ENCODE measurements at places on chromosomes 7 and 10. TPM values are rescaled to one million over a fixed set of nuclear protein-coding genes. Genes with fewer than 3 reads are reported as not detected.

- no peaks in the 10 kb centered on the region for H3K27me3 ChIP-seq
- H3K4me3 ChIP-seq: no peak overlapping the region
- DNase-seq: no peak
- H3K27ac ChIP-seq: no peak overlapping the region
- no peaks in the 10 kb centered on the region for H3K4me1 ChIP-seq
Observed at GRCh38 chr7:20268824-20269223, 51.6 kb upstream of the MACC1 start.

- no peak overlapping the region for H3K27ac ChIP-seq
- no peaks in the 10 kb centered on the region for H3K27me3 ChIP-seq
- H3K4me1 ChIP-seq: peaks cover 3% of the 10 kb centered on the region
Observed at GRCh38 chr10:43257347-43258210, 9.3 kb downstream of the RASGEF1A start.

DNA sequence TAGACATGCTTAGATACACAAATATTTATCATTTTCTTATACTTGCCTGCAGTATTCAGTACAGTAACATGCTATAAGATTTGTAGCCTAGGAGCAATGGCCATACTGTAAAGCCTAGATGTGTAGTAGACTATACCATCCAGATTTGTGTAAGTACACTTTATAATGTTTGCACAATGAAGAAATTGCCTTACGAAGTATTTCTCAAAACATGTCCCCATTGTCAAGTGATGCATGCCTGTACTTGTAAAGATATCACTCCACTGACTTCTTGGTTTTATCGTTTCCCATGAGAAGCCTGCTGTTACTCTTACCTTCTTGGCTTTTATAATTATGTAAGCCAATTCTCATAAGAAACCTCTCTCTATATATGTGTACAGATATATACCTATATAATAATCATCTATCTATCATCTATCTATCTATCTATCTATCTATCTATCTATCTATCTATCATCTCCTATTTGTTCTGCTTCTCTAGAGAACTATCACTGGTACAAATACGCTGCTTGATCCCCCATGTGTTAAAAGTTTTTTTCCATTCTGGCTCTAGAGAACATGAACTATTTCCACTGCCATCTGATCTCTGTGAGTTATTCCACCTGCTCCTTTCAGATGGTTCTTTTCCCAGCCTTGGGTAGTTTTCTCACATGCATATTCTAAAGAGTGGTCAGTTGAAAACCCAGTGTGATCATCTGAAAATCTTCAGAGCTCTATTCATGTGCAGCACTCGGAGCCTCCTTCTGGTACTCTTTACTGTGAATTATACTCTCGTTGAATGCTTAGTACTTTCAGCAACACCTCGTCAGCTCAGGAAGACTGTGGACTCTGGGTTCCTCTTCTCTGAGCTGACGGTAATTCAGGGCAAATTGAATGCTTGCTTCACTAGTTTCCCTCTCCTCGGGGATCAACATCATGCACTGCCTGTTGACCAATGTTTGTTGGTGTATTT is 14.5 kb upstream of the VCL start:
- DNase-seq: no peak
- no peaks in the 10 kb centered on the region for H3K4me1 ChIP-seq
- H3K4me3 ChIP-seq: no peak overlapping the region
- H3K27ac ChIP-seq: no peak overlapping the region
- no peaks in the 10 kb centered on the region for H3K36me3 ChIP-seq

DNA sequence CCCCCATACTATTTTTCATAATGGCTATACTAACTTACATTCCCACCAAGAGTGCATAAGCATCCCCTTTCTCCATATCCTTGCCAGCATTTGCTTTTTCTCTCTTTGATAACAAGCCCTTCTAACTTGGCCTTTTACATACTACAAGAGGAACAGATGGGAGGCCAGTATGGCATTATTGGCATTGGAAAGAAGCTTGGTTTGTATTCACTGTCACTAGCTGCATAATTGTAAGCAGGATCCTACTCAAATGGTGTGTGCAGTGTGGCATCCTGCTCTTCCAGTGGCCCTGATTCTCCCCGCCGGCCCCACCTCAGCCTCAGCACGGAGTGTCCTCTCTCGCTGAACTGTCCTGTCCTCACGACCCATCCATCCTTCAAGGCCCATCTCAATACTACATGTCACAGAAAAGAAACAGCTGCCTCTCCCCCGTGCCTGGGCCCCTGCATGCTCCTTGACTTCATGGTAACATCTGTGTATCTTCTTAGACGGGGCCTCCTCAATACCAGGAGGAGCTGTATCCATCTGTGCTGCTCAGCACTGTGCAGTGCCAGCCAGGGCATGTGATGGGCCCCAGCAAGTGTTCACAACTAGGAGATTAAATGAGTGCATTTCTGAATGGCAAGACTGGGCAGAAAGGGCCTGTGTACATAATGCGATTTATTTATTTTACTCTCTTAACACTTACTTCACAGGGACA is 205.2 kb downstream of the COBL start:
- no peak overlapping the region for H3K27ac ChIP-seq
- no peak overlapping the region for H3K4me3 ChIP-seq
- peaks cover 12% of the 10 kb centered on the region for H3K36me3 ChIP-seq
- no peaks in the 10 kb centered on the region for H3K27me3 ChIP-seq
- DNase-seq: no peak

- no peaks in the 10 kb centered on the region for H3K36me3 ChIP-seq
- no peak for DNase-seq
- H3K4me1 ChIP-seq: no peaks in the 10 kb centered on the region
- H3K4me3 ChIP-seq: no peak overlapping the region
- no peak overlapping the region for H3K27ac ChIP-seq
- H3K27me3 ChIP-seq: no peaks in the 10 kb centered on the region
Observed at GRCh38 chr7:78052112-78052511, 253.5 kb downstream of the PHTF2 start.

DNA sequence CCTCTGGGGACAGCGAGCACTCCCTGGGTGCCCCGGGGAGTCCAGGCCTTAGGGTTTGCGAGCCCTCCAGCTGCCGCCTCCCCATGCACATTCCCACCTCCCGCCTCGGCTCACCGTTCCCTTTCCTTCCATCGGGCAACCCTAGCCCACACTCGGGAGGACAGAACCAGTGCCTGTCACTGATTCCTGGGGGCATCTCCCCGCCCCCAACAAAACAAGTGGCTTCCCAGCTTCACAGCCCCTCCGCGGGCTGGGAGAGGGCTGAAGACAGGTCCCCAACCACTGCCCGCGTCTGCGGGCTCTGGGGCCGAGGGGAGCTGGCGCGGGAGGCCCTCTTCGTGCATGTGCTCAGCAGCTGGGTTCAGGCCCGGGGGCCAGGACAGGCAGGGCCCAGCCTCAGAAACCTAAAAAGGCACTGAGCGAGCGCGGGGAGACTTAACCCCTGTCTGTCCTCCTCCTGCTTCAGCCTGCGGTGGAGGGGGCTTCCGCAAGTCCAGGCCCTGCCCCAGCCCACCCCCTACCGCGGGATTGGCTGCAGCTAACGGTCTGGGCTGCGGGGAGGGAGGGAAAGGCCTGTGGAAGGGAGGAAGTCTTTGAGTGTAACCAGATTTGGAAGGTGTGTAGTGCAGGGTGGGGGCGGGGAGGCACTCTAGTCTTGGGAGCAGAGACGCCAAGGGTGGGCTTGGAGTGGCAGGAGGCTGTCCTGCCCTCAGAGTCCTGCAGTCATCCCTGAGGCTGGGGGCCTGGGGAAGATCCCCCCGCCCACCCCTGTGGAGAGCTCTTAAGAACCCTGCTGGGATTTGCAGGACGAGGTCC is 1.2 kb downstream of the FLNC start:
- H3K27me3 ChIP-seq: peaks cover 28% of the 10 kb centered on the region
- H3K4me1 ChIP-seq: peaks cover 59% of the 10 kb centered on the region
- H3K36me3 ChIP-seq: peaks cover 11% of the 10 kb centered on the region
- H3K4me3 ChIP-seq: peak overlapping the region; percentile 86
- DNase-seq: peak; percentile 58
- peak overlapping the region; percentile 70 for H3K27ac ChIP-seq

GRCh38 chr10:33126742-33127141 is 168.7 kb upstream of the ITGB1 start:
- no peak overlapping the region for H3K4me3 ChIP-seq
- no peaks in the 10 kb centered on the region for H3K27me3 ChIP-seq
- H3K36me3 ChIP-seq: no peaks in the 10 kb centered on the region
- no peaks in the 10 kb centered on the region for H3K4me1 ChIP-seq
- H3K27ac ChIP-seq: no peak overlapping the region
- no peak for DNase-seq

- H3K27ac ChIP-seq: no peak overlapping the region
- no peaks in the 10 kb centered on the region for H3K36me3 ChIP-seq
- no peaks in the 10 kb centered on the region for H3K27me3 ChIP-seq
- no peaks in the 10 kb centered on the region for H3K4me1 ChIP-seq
- DNase-seq: no peak
Observed at GRCh38 chr7:117401293-117402002, 25.8 kb downstream of the ASZ1 start.

GRCh38 chr10:919481-919880 is 12.0 kb downstream of the LARP4B start:
- peaks cover 18% of the 10 kb centered on the region for H3K36me3 ChIP-seq
- no peak for DNase-seq
- H3K27ac ChIP-seq: no peak overlapping the region
- no peaks in the 10 kb centered on the region for H3K4me1 ChIP-seq
- no peaks in the 10 kb centered on the region for H3K27me3 ChIP-seq

DNA sequence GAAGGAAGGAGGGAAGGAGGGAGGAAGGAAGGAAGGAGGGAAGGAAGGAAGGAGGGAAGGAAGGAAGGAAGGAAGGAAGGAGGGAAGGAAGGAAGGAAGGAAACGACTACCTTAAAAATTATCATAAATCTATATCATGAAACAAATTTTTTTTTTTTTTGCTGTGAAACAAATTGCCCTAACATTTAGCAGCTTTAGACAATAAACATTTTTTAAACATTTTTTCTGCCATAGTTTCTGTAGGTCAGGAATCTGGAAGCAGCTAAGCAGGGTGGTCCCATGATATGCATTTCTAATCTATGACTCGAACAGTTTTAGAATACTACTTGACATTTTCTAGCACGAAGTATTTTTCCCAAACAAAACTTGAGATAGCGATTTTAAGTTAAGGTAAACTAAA is 42.9 kb upstream of the TSPAN13 start:
- no peaks in the 10 kb centered on the region for H3K4me1 ChIP-seq
- H3K27ac ChIP-seq: no peak overlapping the region
- H3K27me3 ChIP-seq: no peaks in the 10 kb centered on the region
- peaks cover 12% of the 10 kb centered on the region for H3K36me3 ChIP-seq

Gene DRGX
- 0.78 TPM for polyA plus RNA-seq

Gene AFAP1L2
- 12.0 TPM for polyA plus RNA-seq

Gene SLC26A3
- 176 TPM for polyA plus RNA-seq

Gene EIF5AL1
- polyA plus RNA-seq: 0.39 TPM

Gene ZNF777
- polyA plus RNA-seq: 10.2 TPM

Data from large intestine (tissue), 12 donors.